NCI-H510A (cell line): ENCODE measurements at places on chromosomes 12 and 14.

GRCh38 chr12:57111031-57111734 lies at the start of gene STAT6:
Gene STAT6 (minus strand): TSS chr12:57111362. CDS start chr12:57108278, 3,084 bp downstream.
- peak; percentile 51 for DNase-seq

DNA sequence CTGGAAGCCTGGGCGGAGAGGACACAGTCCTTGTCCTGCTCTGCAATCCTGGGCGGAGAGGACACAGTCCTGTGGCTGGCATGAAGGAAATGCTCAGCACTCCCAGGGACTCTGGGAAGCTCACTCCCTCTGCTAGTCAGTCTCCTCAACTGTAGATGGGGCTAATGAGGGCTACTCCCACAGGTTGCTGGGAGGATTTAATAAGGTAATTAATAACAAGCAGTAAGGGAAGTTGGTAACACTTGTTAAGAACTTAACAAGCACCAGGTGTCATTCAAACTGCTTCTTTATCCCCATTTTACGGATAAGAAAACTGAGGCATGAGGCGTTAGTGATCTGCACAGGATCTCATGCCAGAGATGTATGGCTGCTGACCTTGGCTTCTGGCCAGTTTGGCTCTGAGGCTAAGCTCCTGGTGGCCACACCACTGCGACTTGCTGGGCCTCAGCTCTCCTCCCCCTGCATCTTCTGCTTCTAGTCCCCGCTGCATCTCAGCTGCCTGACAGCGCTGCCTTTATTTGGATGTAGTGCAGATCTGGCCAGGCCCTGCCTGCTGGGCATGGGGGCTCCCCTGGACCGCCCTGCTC lies 54.1 kb upstream of the BEGAIN start:
- no peak for DNase-seq

DNA sequence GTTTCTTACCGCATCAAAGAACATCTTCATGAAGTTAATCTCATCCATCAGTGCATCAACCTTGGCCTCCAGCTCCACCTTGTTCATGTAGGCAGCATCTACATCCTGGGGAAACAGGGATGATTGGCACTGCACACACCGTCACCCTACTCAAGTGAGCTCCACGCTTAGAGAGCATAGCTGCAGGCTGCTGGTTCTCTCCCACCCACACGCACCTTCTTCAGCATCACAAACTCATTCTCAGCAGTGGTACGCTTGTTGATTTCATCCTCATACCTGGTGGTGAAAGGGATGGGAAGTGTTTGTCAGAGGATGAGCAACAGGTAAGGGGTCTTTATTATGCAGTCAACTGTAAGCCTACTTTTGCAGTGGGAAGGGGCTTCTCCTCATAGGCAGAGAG lies 2.3 kb downstream of the KRT5 start:
- no peak for DNase-seq

DNA sequence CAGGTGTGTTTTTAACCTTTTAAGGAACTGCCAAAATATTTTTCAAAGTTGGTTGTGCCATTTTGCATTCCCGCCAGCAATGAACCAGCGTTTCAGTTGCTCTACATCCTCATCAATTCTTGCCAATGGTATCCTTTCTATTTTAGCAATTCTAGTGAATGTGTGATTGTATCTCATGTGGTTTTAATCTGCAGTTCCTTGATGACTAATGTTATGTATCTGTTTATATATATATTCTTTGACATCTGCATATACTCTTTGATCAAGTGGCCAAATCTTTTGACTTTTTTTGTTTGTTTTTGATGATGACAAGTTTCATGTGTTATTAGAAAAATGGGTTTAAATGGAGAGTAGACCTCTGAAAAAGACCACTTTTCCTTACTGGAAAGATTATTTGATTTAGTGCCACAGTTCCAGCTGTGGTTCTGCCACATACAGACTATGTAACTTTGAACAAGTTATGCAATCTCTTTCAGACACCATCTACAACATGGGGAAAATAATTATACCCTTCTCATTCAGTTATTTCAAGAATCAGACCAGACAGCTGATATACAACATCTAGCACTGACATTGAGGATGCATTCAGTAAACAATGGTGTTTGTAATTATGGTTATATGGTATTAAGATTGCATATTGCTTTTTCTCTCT lies 146.3 kb upstream of the CNOT2 start:
- no peak for DNase-seq

- no peak for DNase-seq
Measured at GRCh38 chr14:88004506-88005036, 364 bp upstream of the GPR65 start.
